NCI-H446 treated with DMSO at 0.1 percent for 48 hours (cell line): ENCODE measurements at places on chromosomes 3 and 15.

GRCh38 chr3:139522421-139522820 is 17.1 kb downstream of the RBP1 start:
- no peak for DNase-seq

GRCh38 chr15:54540721-54541120 is 562.5 kb downstream of the UNC13C start:
- no peak for DNase-seq

- peak; percentile 3 for DNase-seq
These were observed 340.3 kb upstream of the RBMS3 start for GRCh38 chr3:28940530-28940929.

GRCh38 chr3:131756405-131756804 is 253.6 kb upstream of the MRPL3 start:
- DNase-seq = no peak

DNA sequence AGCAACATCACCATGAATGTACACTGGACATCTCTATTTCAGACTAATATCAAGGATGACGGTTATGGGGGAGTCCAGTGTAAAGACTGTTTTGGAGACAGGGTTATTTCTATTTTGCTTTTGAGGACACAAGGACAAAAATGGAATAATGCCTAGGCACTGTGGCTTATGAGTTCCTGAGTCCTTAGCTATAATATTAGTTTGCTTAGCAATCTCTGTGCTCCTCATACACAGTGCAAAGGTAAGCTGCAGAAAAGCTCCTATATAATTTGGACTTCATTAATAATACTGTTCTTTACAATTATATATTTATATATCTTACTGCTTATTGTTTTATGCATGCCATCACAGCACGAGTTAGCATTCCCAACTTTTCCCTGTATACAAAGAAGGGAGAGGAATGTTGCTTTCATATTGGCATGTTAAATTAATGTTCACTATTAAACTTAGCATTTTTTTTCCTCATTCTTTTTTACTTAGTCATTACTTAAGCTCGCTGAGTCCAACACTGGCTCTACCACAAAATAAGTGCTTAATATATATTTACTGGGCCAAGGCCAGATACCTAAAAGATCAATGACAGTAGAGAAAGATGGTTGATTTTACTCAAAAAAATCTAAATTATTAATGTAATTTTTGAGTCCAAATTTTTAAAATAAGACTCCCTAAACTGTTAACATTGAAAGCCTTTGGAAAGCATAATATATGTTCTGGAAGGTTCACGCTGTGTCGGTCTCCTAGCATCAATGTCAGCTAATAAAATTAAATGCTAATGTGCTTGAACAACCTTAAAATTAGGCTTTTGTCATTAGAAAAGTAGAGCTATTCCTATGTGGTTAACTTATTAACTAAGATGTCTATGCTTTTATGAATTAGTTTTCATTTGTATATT is 13.8 kb downstream of the THBS1 start:
- DNase-seq = no peak

GRCh38 chr3:58737644-58738043 is 71.1 kb upstream of the FAM3D start:
- no peak for DNase-seq

DNA sequence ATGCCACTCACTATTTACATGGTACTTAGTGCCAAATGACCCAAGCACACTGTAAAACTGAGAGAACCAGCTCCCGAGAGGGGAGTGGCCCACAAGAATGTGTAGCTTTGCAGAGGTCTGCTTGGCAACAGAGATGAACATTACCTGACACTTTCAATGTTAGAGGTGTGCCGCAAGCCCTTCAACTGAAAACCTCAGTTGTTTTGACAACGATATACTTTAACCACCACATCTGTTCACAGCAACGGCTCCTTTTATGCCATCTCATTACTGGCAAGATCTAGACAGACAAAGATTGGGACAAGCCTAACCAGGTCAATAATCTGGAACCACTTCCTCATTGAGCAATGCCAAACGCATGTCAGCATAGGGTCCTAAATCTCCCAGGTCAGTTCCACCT is 23.7 kb downstream of the NEK10 start:
- no peak for DNase-seq

GRCh38 chr3:32684029-32684799 is 774 bp upstream of the CNOT10 start:
- DNase-seq = no peak

GRCh38 chr3:183393625-183394024 is 34.8 kb downstream of the MCF2L2 start:
- DNase-seq = no peak

DNA sequence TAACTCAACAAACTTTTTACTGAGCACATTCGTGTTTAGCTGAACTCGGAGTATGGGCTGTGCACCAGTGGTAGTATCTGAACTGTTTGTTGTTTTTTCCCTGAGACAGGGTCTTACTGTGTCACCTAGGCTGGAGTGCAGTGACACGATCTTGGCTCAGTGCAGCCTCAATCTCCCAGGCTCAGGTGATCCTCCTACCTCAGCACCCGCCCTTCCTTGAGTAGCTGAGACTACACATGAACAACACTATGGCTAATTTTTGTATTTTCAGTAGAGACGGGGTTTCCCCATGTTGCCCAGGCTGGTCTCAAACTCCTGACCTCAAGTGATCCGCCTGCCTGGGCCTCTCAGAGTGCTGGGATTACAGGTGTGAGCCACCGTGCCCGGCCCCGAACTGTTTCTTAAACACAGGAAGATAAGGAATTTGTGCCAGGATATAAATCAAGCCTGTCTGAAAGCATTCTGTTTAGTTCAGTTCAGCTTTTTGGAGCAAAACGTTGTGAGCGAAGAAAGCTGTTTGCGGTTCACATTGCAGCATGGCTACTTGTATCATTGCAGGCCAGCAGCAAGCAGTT is 40.4 kb upstream of the SKOR1 start:
- DNase-seq = no peak

DNA sequence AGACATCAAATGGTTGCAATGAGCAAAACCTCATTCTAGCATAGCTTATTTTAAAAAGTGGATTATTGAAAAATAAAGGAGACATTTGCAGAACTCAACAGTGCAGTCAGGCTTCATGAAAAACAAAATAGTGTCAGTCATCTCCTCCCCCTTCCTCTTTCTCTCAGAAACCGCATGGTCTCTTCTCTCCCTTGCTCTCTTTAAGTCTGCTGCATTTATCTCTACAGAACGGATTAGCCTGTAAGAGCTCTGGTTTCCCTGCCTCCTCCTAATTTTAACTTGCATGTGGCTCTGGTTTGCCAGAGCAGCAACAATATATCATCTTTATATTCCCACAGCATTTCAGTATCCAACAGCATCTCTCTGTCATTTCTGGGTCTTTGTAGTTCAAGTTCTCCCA is 609.0 kb downstream of the MECOM start:
- DNase-seq = no peak

DNA sequence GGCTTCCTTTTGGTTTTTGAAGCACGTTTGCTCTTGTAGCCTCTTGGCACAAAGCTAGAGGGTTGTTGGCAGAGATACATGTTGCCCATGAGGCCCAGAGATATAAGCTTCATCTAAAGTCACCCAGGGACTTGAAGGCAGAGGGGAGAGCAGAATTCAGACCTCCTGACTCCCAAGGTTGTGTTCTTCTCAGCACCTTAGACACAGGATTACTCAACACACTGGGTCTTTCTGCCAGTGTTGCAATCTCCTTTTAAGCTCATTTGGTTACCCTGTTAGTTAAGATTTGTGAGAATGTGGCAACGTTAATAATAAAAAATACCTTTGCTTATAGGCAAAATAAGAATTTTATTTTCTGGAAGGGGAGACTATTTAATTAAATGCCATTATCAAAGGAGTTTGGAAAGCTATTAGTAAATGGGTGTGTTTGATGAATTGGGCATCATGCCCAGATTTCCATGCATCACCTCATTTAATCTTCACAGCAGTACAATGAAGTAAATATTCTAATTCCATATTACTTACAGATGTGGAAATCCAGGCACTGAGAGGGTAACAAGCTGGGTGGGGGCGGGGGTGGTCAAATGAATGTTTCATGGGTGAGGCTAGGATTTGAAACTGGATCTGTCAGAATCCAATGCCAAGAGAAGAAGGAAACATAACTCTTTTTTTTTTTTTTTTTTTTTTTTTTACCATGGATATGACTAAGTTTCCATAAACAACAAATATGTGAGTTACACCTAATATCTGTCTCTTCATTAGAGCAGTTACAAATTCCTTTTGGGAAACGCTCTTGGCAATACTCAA is 183.3 kb downstream of the NR1D2 start:
- DNase-seq = peak; percentile 70

DNA sequence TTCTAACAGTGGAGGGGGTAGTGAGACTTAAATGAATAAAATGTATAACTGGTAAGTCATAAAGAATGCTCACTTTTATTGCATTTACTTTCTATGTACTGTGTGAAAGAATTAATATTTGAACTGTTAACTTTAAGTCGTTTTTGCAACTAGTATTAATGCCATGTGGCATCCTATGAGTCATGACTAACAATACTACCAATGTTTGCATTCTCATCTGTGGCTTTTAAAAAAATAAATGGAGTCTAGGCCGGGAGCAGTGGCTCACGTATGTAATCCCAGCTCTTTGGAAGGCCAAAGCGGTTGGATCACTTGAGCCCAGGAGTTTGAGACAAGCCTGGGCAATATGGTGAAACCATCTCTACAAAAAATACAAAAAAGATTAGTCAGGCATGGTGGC is 5.2 kb downstream of the C3orf49 start:
- no peak for DNase-seq

DNA sequence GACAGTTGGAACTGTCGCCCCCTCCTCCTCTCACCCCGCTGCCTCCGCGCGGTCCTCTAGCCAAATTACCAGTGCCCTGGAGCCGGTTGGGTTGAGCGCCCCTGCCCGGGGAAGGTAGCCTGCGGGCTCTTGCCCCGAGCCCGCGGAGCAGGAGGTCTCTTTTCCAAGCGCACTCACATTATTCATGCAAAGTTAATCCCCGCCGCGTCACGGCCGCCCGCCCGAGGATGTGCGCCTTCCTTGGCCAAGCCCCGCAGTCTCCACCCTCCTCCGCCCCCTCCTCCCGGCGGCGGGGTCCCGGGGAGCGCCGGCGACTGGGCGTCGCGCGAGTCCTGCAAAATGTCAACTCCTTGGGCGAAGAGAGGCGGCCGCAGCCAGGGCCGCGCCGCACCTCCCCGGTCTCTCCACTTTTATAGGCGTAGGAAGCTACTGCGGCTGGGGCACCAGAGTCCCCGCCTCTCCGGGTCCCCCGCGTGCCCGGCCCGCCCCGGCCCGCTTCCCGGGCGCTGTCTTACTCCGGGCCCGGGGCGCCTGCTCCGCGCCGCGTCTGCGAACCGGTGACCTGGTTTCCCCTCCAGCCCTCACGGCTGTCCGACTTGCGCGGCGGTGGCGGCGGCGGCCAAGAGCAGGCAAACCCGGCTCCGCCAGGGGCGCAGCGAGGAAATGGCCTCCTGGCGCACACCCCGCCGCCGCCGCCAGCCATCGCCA is at the start of gene THRB:
THRB (minus strand) TSS at position 233 of the 708 bp plus-strand sequence.
- DNase-seq = no peak

DNA sequence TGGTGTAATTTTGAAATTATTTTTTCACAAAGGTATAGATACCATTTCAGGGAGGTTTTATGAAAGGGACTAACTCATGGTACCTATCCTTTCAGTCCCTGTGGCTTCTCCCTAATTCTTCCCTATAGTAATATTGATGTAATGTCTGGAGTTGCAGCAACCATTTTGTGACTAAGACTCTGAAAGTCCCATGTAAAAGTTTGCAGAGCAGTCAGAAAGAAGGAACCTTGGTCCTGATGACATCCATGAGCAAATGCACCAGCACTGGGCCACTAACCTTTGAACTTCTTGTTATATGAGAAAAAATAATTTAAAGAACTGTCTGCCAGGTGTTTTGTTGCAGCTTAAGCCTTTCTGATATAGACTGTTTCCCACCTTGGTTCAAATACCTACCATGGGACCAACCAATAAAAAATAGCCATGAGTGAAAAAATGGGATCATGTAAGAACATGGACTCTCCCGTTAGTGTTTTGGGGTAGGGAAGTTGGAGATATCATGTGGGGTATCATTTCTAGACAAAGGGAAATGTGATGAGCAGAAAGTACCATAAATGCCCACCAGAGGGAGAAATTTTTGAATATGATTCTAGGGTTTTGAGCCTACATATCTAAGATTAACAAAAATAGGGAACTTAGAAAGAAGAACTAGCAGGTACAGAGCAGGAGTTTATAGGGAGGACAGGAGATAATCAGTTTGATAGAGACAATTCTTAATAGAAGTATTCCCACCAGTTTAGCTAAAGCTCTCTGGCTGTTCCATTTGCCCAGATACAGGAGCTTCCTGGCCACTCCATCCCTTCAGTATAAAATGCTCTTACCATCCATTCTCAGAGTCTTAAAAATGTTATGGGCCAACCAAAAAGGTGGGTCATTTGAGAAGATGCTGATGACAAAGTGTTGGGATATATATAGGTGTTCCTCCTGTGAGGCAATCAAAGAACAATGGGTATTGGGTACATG is 3.4 kb upstream of the CPOX start:
- DNase-seq = no peak

GRCh38 chr3:55609230-55609827 is 122.2 kb upstream of the WNT5A start:
- no peak for DNase-seq

DNA sequence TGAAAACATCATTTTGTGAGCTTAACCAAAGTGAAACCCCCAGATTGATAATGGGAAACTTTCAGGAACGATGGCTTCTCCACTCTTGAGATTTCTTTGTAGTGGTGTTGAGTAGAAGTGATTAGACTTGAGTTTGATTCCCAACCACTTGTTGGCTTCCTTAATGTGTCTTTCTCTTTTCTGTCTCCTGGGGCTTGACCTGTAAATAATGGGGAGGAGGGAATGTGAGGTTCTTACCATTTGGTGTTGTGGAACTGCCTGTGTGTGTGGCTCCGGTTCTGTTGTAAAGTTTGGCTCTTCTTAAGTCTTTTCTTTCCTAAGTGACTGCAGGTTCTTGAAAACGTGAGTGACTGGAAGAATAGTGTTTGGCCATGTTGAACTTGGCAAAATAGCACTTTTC is 2.7 kb downstream of the CDV3 start:
- no peak for DNase-seq

DNA sequence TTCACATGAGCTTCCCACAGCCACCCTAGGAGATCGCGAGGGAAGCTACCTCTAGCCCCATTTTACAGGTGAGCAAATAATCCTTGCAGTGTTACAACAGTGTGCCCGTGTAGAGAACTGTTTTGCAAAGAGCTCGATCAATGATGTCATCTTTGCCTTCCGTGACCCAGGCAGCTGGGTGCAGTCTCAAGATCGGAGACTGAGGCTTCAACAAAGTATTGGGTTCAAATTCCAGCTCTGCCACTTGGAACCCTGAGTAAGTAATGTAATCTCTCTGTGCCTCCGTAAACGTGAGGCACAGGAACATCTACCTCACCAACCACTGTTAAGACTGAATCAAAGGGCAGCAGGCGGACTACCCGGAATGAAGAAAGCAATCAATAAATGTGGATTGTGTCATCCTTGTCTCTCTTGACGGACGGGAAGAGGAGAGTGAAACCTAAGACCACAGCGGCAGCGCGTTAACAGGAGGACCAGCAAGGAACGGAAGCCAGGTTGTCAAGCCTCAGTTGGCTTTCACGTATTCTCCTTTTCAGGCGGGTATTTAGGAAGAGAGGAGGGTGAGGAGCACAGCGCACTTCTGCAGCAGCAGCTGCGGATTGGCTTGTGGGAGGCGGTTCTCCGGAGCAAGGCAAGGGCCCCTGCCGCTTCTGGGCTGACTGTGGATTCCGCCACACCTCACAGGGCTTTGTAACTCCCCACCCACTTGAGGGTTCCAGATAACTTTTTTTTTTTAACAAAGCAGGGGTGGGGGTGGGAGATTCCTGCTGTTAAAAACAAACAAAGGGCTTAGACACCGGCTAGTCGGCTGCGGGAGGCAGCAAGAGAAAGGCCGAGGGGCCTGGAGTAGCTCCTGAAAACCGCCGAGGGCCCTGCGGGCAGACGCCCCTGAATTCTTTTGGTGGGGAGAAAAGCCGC is 1.5 kb upstream of the SMAD3 start:
- DNase-seq = no peak
